Retinal pigment epithelial cell (primary cell): ENCODE measurements at places on chromosomes 3 and 15.

GRCh38 chr3:154776549-154777225 is 303.4 kb upstream of the MME start:
- peak; percentile 93 for DNase-seq

- DNase-seq: peak; percentile 48
These were observed 29.5 kb downstream of the GALNT15 start for GRCh38 chr3:16203671-16204629.

DNA sequence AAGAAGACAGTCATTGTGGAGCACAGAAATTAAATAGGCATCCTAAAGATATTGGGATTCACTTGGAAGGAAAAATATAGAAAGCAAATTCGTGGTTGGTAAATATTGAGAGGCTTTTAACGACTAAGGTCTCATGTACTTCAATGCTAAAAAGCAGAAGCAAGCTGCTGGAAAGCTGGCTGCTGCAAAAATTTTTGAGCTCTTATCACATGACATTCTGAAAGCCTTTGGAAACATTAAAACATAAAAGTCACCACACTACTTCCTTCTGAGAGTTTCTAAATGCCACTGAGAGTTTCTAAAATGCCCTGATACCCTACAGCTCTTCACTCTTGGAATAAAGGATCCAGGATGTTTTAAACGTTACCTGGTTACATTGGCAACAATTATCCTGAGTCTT is 39.0 kb upstream of the CBLB start:
- DNase-seq: no peak

DNA sequence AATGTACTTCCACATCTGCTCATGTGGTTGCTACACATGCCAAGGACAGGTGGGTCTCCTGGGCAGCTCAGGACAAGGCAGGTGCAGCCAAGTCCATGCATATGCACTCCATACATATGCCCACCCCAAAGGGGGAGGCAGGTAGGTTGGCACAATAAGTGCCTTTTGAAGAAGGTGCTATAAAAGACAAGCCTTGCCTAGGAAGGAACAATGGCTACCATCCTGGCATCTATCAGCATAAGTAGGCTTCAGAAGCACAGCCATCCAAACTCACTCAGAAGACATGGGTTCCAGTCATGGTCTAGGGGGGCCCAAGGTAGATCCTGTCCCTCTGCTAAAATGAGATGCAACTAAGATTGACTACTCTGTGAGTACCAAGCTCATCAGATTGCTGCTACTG is 34.6 kb downstream of the NBEAL2 start:
- no peak for DNase-seq

DNA sequence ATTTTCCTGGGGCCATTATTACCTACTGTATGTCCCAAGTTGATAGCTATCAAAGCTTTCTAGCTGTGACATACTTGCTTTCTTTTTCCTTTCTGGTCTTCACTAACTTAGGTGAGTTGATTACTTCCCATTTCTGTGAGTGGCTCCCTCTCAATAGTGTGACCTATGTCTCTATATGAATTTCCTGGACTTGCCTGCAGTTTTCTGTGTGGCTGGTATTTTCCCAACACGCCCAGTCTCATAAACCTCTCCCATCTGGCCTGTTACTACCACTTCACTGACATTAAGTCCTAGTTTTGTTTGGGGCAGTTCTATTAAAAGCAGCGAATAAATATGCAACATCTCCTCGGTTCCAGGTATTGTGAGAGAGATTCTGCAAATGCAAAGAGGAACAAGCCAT is 671.2 kb downstream of the SI start:
- DNase-seq: no peak

GRCh38 chr15:57554063-57554811 is 37.5 kb upstream of the MYZAP start:
- peak; percentile 56 for DNase-seq

DNA sequence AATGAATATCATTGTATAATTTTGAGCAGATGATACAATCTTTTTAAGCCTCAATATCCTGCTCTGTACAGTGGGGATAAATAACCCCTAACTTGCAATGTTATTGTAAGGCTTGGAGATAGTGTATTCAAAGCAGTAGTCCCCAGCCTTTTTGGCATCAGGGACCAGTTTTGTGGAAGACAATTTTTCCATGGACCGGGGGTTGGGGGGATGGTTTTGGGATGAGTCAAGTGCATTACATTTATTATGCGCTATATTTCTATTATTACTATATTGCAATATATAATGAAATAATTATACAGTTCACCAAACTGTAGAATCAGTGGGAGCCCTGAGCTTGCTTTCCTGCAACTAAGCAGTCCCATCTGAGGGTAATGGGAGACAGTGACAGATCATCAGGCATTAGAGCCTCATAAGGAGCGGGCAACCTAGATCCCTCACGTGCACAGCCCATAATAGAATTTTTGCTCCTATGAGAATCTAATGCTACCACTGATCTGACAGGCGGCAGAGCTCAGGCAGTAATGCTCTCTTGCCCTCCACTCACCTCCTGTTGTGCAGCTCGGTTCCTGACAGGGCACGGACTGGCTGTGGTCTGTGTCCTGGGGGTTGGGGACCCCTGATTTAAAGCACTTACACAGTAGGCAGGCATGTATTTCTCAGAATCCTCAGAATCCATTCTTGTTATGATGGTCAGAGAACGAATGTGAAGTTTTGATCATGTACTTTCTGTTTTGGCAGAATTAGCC is 102.2 kb downstream of the PTPRG start:
- no peak for DNase-seq

- DNase-seq: no peak
These were observed 115.1 kb upstream of the ARHGEF3 start for GRCh38 chr3:56916716-56917360.

DNA sequence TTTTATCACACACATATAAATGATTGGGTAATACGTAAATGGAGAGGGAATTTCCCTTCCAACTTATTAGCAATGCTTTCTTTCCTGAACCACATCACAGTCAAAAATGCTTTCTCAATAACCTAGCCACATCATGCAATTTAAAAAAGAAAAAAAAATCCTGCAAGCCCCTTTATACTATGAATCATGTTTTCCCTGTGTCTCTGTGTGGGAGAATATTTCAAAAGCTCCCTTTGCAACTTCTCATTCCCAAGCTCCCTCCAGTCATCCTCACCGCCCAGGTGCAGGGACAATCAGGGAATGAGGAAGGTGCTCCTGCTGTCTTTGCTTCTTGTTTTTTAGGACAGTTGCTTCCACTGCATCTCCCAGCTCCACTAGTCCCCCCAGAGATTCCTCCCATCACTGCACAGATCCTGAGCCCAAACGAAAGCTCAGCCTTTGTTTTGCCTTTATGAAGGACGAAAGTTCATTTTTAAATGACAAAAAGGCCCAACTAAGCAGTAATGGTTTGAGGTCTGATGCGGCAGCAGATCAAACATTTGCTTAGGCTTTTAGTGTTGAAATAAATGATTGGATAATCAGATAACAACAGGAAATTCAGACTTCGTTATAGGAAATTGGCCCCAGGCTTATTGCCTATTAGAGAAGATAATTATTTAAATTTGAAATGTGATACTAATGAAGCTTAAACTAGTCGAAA is 47.8 kb upstream of the ADGRG7 start:
- DNase-seq: no peak
